Activated gamma-delta T cell treated with Interleukin-2 at 50 U/mL for 16 hours (primary cell): ENCODE measurements at places on chromosomes 3 and 15.
A peak's percentile ranks its signal among the peaks of the same experiment; 100 is the strongest.

- no peak for DNase-seq
Observed at GRCh38 chr15:45555934-45556608, 31.1 kb upstream of the BLOC1S6 start.

DNA sequence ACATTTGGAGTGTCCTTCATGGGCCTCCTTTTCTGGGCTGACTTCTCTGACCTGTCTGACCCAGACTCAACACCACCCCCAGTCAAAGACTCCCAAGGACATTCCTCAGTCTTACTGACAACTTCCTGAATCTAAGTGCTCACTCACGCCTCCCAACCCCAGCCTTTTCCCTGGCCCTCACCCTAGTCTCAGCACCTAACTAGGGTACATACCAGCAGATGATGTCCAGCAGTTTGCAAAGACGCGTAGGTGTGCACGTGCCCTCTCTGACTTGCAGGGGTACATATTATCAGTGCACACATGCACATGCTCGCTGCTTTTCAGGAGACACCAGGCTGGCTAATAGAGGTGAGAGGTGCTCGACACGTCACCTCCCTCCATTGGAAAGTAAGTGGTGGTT, 38.7 kb upstream of the SLCO2A1 start:
- DNase-seq, result no peak

GRCh38 chr3:28050885-28051284, 190.5 kb upstream of the CMC1 start:
- DNase-seq, result peak; percentile 34

DNA sequence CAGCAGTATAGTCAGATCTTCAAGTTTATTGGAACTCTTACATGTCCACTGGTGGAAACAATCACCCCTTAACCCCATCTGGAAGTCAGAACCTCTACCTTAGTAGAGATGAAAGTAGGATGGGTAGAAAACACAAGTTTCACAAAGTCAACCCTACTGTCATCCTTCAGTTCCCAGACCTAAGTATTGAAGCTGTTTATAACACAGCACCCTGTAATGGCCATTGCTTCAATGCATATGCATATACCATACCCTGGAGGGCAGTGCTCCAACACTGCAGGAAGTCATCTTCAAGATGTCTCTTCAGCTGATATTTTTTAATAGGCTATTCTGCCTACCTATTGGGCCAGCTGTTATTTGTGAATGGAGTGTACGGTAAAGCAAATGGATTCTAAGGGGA, 241.3 kb downstream of the UBE2E2 start:
- DNase-seq, result no peak

DNA sequence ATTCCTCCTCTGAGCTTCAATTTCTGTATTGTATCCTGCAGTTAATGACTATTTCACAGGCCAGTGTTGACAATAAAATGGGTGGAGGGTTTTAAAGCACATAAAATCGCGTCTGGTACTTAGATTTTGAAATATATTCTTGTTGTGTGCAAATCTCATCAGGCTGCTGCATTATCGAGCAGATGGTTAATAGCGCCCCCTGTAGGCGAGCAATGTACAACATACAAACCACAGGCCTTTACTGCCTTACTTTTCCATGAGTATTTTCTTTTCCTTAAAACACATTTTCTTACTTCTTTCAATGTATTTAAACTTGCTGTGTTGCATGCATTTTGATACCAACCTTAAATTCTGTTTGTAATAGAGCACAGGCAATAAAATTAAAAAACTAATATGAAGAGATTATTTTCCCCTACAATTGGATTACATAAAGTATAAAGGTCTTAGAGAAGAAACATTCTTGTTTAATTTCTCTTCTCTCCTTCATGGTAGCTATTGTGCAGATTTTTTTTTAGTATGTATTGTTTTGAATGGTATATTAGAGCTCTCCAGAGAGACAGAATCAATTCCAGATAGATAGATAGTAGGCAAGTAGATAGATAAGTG, 608.4 kb downstream of the CADM2 start:
- no peak for DNase-seq

GRCh38 chr3:156750191-156750873, 75.8 kb upstream of the LEKR1 start:
- no peak for DNase-seq

GRCh38 chr15:32843219-32843815, 125.5 kb downstream of the GREM1 start:
- DNase-seq, result no peak

- peak; percentile 27 for DNase-seq
Observed at GRCh38 chr3:38031022-38031994, 1.9 kb upstream of the PLCD1 start.

DNA sequence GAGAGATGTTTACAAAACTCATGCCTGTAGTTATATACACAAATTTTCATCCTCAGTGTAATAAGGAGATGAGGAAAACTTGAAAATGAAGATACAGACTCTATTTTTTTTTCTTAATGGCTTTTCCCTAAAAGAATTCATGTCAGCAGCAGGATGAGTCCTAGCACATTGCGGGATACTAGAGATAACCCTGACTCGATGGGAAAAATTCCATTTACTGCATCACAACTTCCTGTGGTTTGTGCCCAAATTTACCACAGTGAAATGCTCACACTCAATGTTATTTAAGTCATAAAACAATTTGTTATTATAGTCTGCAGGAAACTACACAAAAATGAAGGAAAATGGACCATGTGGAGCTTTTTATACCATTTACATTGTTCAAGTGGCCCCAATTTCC, 581.9 kb upstream of the ZNF717 start:
- no peak for DNase-seq

DNA sequence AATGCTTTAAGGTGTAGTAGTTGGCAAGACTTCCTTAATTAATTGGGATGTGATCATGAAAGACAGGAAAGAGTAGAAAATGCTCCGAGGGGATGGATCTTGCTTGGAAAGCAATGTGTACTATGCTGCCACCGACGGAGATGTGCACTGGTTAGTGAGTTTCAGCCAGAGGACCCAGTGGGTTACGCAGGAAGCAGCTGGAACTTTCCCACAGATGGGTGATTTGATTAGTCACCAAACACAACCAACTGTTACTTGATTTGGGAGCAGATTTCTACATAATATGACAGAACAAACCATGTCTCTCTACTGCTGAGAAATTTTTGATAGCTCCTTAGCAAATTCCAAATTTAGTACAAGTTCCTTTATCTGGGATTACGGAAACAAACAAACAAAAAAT, 245.4 kb upstream of the MCTP2 start:
- DNase-seq, result no peak

DNA sequence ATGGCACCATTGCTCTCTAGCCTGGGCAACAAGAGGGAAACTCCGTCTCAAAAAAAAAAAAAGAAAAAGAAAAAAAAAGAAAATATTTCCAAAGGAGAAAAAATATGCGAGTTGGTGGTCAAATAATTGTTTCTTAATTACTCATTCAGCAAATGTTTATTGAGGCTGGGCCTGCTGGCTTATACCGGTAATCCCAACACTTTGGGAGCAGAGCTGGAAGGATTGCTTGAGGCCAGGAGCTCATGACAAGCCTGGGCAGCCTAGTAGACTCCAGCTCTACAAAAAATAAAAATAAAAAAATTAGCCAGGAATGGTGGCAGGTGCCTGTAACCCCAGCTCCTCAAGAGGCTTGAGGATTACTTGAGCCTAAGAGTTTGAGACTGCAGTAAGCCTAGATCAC, 4.1 kb downstream of the KNL1 start:
- no peak for DNase-seq

DNA sequence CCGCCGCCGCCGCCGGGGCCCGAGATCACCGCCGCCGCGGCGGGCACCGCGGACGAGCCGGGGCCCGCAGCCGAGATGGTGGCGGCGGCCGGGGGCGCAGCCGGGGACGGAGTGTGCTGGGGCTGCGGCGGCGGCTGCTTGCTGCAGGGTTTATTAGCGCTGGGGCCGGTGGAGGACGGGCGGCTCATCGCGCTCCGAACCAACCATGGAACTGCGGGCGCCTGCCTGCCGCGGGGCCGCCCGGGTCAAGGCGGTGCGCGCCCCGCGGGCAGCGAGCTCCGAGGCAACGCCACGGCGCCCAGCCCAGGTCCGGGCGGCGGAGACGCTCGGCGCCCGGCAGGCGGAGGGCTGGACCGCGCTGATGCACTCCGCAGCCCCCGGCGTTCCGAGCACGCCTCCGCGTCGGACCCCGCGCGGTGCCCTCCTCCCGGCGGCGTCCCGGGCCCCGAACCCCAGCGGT, 277 bp downstream of the SIAH2 start:
- no peak for DNase-seq

GRCh38 chr3:155957412-155957880, 87.0 kb downstream of the GMPS start:
- no peak for DNase-seq

- DNase-seq, result no peak
Observed at GRCh38 chr3:30620402-30621360, 14.3 kb downstream of the TGFBR2 start.

GRCh38 chr3:112500621-112501020, 1.3 kb upstream of the BTLA start:
- no peak for DNase-seq

GRCh38 chr15:80679167-80679803, 15.8 kb upstream of the ABHD17C start:
- no peak for DNase-seq

DNA sequence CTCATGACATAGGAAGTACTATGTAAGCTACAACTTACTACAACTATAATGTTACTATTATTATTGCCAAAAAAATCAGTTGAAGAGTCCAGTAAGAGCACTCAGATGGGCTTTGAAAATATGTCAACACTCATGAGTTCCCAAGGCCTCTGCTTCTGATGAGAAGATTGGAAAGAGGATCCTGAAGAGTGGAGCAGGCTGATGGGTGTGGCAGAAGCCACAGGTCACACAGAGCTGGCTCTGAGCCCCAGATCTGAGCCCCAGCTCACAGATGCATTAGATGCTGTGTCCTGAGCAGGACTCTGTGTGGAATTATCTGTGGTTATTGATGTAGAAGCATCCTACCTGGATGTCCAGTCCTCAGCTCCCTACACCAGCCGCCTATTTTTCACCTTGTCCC, 65.6 kb downstream of the SPSB4 start:
- no peak for DNase-seq

- no peak for DNase-seq
Observed at GRCh38 chr3:172904711-172905373, 154.3 kb downstream of the ECT2 start.

DNA sequence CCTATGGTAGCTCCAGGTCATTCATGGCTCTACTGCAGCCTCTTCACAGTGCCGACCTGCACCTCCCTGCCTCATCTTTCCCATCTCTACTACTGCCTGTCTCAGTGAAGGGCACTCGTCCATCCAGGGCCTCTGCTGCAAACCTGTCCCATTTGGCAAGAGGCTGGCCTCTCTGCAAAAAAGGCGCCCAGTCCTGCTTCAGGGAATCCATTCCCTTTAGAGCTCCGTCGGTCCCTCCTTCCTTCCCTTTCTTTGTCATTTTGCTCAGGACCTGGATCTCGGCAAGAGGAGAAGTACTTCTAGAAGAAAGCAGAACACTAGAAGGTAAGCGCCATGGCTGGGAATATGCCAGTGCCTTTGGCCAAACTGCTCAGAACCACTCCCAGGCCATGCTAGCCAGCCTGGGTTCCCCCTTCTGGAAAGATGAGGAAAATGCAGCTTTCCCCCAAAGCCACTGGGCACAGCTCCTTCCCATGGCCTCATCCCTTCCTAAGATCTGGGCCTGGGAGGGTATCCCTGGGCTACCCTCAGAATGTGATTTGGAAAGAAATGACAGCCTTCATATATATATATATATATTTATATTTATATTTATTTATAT, 6.4 kb upstream of the ISL2 start:
- no peak for DNase-seq

DNA sequence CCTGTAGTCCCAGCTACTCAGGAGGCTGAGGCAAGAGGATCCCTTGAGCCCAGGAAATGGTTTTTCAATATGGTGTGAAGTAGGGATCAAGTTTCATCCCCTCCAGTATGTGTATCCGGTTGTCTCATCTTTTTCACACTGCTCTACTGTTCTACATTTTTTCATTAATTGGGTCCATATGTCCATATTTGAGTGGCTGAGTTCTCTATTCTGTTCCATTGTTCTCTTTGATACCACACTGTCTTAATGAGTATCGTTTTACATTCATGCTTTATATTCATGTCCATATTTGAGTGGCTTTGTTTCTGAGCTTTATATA, 81.6 kb upstream of the LRRFIP2 start:
- no peak for DNase-seq

DNA sequence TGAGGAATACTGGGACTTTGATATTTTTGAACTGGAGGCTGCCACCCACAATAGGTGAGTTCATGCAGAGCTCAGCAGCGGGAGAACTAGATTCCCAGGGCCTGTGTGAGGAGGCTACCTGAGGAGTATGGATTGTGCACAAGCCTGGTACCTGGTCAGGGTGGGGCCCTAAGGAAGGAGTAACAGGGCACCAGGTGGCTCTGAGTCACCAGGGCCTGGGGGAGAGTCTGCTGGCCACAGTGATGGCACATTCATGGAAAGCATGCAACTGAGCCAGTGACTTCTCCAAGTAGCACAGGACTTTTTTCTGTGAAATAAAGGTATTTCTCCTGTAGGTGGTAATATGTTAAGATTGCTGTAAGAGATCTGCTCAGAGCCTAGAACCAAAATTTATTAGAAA, 134.4 kb downstream of the PDE8A start:
- no peak for DNase-seq

DNA sequence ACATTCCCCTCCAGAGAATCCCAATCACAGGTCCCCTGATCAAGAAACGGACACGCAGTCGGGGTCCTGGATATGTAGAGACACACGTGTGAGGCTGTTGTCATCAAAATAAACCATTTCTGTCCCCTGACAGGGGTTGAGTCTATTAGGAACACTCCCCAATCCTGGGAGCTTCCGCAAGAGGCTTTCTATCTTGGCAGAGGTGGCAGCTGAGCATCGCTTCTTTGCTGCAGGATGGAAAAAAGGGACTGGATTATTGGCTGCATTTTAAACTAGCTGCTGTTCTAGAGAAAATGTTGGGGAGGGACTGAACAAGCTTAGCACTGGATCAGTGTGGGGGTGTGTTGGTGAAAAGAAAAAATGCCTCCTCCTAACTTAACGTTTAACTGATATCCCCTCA, 2.5 kb upstream of the CNTN4 start:
- no peak for DNase-seq

- DNase-seq, result no peak
Observed at GRCh38 chr3:123651449-123652341, 66.8 kb upstream of the HACD2 start.

GRCh38 chr15:88571852-88572259, 25.4 kb upstream of the DET1 start:
- no peak for DNase-seq

- no peak for DNase-seq
Observed at GRCh38 chr3:40800343-40800742, 275.6 kb downstream of the ZNF621 start.

DNA sequence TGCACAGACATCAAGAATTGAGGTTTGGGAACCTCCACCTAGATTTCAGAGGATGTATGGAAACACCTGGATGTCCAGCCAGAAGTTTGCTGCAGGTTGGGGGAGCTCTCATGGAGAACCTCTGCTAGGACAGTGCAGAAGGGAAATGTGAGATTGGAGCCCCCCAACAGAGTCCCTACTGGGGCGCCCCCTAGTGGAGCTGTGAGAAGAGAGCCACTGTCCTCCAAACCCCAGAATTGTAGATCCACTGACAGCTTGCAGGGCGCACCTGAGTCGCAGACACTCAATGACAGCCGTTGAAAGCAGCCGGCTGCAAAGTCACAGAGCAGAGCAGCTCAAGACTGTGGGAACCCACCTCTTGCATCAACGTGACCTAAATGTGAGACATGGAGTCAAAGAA, 34.6 kb upstream of the EPHA6 start:
- DNase-seq, result no peak
